GM10248 (cell line): ENCODE measurements at places on chromosomes 3 and 15.

DNA sequence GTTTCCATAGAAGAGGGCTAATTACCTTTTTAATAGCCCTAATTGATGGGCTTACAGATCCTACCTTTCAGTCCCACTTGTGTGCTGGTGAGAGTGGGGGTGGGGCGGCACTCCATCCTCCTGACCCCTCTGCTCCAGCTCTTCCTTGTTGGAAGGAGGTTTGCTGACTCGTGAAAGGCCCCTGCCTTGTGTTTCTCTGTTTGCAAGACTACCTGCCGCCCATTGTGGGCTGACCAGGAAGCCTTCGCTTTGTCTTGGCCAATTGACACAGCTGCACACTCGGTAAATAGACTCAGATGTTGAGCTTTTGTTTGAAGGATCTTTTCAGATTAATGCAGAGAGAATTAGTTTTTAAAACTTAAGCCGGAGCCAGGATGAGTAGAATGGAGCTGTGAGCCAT lies 197.3 kb upstream of the HES1 start:
- no peak for DNase-seq

- DNase-seq, result peak; percentile 23
These were observed at the start of gene CASR for GRCh38 chr3:122183521-122183892. Gene CASR, plus strand, starts transcription at chr3:122183668. Its CDS starts 70,522 bp downstream, at chr3:122254190.

GRCh38 chr15:69731081-69731330 lies 278.4 kb downstream of the RPLP1 start:
- no peak for DNase-seq

GRCh38 chr3:141308588-141309218 lies 59.6 kb upstream of the ZBTB38 start:
- no peak for DNase-seq

DNA sequence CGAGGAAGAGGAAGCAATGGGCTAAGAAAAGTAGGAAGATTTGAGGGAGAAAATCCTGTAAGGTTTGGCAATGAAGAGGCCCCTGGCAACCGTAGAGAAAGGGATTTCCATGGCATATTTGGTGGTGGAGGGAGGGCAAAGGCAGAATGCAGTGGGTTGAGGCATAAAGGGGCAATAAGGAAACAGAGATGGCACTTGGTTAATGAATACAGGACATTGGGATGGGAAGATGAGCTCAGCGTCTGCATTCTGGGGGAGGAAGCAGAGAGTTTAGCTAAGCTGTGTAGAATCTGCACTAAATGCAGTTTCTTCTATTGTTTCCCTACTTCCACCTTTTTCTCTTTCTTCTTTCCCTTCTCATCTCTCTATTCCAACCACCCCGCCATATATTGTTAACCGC lies 83.6 kb downstream of the LRTM1 start:
- DNase-seq, result no peak

GRCh38 chr15:89858661-89859458 lies 34.9 kb downstream of the AP3S2 start:
- DNase-seq, result no peak

DNA sequence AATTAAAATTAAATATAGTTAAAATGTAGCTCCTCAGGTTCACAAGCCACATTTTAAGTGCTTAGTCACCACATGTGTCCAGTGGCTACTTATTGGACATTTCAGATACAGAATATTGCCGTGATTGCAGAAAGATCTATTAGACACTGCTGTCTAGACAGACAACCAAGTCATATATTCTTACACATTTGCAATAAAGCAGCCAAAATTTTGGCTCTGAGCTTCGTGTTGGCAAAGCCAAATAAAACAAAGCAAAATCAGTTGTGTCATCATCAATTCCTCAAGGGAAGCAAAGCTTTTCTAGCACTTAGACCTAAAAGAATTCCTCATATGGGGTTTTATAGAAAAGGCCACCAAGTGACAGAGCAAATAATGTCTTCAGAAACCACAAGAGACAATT lies 193.1 kb upstream of the LPP start:
- DNase-seq, result no peak

DNA sequence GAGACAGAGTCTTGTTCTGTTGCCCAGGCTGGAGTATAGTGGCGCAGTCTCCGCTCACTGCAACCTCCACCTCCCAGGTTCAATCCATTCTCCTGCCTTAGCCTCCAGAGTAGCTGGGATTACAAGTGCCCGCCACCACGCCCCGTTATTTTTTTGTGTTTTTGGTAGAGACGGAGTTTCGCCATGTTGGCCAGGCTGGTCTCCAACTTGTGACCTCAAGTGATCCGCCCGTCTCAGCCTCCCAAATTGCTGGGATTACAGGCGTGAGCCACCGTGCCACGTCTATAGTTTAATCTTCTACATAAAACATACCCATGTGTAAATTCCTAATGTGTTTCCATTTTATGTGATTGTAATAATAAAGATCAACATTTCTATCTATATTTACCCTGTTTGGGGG lies 1.7 kb downstream of the GALK2 start:
- no peak for DNase-seq

DNA sequence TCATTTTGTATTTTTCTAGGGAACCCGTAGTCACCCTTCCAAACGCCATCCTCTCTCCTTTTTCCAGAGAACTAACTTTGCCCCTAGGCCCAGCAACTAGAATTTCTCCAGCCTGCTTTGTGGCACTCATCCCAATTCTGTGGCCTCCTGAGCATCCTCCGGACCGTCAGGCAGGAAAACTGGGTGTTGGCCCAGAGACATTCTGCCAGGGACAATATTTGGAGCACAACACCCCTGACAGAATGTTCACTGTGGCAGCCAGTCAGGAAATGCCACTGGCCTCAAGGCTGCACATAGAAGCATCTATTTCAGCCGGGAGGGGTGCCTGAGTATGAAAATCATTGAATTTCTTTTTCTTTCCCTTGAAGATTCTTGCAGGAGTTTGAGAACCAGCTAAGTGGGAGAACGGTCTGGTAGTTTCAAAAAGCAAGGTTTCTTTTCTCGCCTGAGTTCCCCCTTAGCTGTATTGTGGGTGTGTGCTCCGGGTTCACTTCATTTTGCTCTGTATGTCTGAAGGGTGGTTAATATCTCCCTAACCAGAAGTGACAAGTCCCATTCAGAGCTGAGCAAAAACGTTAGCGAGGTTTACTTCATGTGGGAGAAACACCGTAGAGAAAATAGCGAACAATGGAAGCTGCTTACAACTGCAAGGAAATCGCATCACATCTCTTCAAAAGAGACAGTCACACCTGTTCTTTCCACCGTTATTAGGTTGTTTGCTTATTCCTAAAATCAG lies 108.1 kb upstream of the TPM1 start:
- DNase-seq, result no peak

DNA sequence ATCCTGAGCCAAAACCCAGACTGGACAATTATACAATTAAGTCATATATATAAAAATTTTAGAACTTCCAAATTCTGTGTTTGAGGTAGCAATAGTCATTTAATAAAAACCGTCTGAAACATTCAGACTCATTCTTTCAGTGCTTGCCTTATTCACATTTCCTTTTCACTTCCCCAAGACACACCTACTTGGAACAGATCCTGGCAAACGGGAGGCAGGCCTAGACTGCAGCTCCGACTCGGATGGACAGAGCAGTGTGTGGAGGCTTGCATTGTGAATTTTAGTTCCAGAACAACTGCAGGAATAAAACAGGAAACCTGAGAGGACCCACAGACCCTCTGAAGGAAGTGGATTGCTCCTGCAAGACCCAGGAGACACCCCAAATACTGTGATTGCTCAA lies 341.4 kb downstream of the CNTN3 start:
- no peak for DNase-seq

GRCh38 chr3:150106740-150107428 lies 136.2 kb upstream of the PFN2 start:
- DNase-seq, result no peak

- DNase-seq, result no peak
These were observed 62.8 kb downstream of the ABHD2 start for GRCh38 chr15:89150762-89151664.

DNA sequence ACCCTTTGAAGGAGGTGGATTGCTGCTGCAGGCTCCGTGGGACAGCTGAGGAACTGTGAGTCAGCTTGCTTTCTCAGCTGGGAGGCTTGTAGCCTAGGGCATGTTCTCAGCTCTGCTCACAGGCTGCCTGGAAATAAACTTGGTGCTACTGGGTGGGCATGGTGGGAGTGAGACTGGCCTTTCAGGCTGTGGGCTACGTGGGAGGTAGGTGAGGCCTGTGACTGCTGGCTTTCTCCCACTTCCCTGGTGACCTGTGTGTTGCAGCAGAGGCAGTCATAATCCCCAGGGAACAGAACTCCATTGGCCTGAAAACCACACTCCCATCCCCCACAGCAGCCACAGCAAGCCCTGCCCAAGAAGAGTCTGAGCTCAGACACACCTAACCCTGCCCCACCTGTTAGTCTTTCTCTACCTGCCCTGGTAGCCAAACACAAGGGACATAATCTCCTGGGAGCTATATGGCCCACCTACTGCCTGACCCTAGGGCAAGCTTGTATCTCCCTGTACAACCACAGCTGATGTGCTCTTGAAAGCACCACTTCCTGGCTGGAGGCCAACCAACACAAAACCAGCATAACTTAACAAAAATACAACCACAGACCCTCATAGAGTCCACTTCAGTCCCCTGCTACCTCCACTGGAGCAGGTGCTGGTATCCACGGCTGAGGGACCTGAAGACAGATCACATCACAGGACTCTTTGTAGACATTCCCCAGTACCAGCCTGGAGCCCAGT lies 236.5 kb downstream of the SQOR start:
- DNase-seq, result no peak

GRCh38 chr3:176964661-176965060 lies 232.6 kb downstream of the TBL1XR1 start:
- DNase-seq, result no peak

- no peak for DNase-seq
These were observed 156.3 kb downstream of the WNT5A start for GRCh38 chr3:55330756-55331155.

GRCh38 chr3:64345371-64345770 lies 120.1 kb upstream of the PRICKLE2 start:
- no peak for DNase-seq

- no peak for DNase-seq
These were observed 50.0 kb downstream of the PPARG start for GRCh38 chr3:12338595-12339546.

DNA sequence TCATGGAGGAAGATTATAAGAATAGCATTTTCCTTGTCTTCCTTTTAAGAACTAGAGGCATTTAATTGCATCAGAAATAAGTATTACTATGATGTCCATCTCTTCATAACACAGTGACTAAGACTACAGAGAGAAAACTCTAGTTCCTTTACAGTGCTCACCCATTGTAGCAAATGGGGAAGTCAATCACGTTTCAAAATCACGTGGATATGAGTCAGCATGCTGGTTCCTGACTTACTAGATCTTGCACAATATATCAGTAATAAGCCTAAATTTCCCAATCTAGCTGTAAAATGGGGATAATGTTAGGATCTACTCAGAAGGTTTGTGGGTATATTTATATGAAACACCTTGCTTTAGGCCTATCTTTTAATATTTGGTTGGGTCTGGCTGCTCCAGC lies 254.8 kb upstream of the EOMES start:
- DNase-seq, result no peak

DNA sequence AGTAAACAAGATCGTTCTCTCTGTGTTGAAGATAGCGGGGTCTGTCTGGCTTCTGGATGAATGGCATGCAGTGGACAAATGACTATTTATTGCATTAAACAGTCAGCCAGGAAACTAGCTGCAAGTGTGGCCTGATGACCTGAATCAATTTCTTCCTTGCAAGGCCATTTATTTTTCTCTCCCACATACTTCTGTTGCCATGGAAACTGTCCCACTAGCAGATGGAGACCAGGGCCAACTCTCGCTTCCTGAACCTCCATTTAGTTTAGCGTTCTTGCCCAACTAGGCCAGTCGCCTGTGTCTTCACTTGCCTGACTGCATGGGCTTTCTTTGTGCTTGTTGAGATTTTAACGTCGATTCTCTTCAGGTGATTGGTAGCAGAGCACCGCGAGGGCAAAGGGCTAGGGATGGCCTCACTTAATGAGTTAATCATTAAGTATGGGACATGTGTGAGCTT lies 27.6 kb downstream of the LMCD1 start:
- no peak for DNase-seq

GRCh38 chr3:24067483-24067882 lies 122.4 kb downstream of the NR1D2 start:
- DNase-seq, result no peak
